ENCODE measurements at places on chromosomes 5 and 9. TPM values are rescaled to one million over a fixed set of nuclear protein-coding genes. Genes with fewer than 3 reads are reported as not detected.

GRCh38 chr5:154858972-154859871 lies 795 bp downstream of the CNOT8 start:
- H3K4me3 ChIP-seq = peak overlapping the region; percentile 81
- peak overlapping the region; percentile 100 for H3K27ac ChIP-seq
- H3K36me3 ChIP-seq = no peaks in the 10 kb centered on the region
- no peaks in the 10 kb centered on the region for H3K27me3 ChIP-seq

GRCh38 chr5:149831492-149831891 lies 101.4 kb downstream of the PPARGC1B start:
- peaks cover 10% of the 10 kb centered on the region for H3K36me3 ChIP-seq
- no peak for DNase-seq
- no peaks in the 10 kb centered on the region for H3K27me3 ChIP-seq

GRCh38 chr5:39273314-39273954 lies 54.1 kb upstream of the FYB1 start:
- no peaks in the 10 kb centered on the region for H3K4me1 ChIP-seq
- no peak overlapping the region for H3K4me3 ChIP-seq
- no peaks in the 10 kb centered on the region for H3K27me3 ChIP-seq

The LRRC26 gene
- total RNA-seq = not detected

GRCh38 chr5:59317023-59317773 lies 576.3 kb downstream of the PDE4D start:
- no peak overlapping the region for H3K27ac ChIP-seq
- no peaks in the 10 kb centered on the region for H3K4me1 ChIP-seq
- H3K4me3 ChIP-seq = no peak overlapping the region
- no peak for DNase-seq
- no peaks in the 10 kb centered on the region for H3K27me3 ChIP-seq

GRCh38 chr9:69324549-69325401 lies at the start of gene ENTREP1:
Gene ENTREP1, plus strand, starts transcription at chr9:69325215. Its CDS starts 95 bp downstream, at chr9:69325310.
- H3K4me3 ChIP-seq = peak within 1 kb of the TSS; percentile 44
- H3K4me1 ChIP-seq = peaks cover 8% of the 10 kb centered on the region
- peak within 1 kb of the TSS; percentile 61 for H3K27ac ChIP-seq
- H3K27me3 ChIP-seq = peaks cover 4% of the 10 kb centered on the region
- no peaks in the 10 kb centered on the region for H3K36me3 ChIP-seq

DNA sequence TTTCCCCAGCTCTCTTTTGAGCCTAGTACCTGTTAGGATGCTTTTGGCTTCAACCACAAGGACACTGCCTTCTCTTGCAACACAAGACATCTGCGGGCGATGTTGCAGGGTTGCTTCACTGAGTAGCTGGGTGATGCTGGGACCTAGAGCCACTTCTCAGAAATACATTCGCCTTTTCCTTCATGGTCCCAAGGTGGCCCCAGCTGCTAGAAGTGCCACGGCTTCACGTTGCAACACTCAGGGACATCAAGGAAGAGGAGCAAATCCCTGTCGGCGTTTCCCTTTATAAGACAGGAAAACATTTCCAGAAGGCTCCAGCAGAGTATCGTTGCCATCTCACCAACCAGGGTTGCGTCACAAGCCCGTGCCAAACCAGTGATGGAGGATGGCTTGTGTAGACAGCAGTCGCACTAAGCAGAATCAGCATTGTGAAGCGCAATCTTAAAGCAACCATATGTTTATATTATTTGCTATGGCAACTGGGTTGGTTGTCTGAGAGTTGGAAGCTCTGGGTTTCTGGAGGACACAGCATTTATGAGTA lies 62.7 kb downstream of the ANKRD33B start:
- no peak overlapping the region for H3K4me3 ChIP-seq
- H3K27me3 ChIP-seq = no peaks in the 10 kb centered on the region
- DNase-seq = no peak
- no peaks in the 10 kb centered on the region for H3K36me3 ChIP-seq

DNA sequence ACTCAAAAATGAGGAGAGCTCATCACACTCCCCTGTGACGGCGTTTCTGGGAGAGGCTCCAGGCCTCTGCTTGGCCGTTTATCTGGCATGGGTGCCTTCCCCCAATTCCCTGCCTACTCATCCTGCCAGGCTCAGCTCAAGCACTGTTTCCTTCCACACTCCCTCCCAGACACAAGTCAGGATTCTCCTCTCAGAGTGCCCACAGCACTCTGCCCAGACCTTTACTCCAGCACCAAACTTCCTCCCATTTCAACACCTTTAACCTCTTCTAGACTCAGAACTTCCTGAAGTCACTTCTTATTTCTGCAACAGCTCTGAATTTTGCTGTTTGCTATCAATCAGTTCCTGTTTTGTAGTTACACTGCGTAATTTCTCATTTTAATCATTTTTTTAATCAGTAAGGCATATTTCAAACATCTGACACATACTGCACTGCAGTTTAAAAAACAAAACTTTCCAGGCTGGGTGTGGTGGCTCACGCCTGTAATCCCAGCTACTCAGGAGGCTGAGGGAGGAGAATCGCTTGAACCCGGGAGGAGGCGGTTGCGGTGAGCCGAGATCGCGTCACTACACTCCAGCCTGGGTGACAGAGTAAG lies 16.0 kb downstream of the TRMO start:
- peak; percentile 82 for DNase-seq
- peaks cover 29% of the 10 kb centered on the region for H3K4me1 ChIP-seq
- no peaks in the 10 kb centered on the region for H3K27me3 ChIP-seq

The LRRC19 gene
- not detected for total RNA-seq
